ENCODE measurements at places on chromosomes 16 and 17.
A peak's percentile ranks its signal among the peaks of the same experiment; 100 is the strongest.

DNA sequence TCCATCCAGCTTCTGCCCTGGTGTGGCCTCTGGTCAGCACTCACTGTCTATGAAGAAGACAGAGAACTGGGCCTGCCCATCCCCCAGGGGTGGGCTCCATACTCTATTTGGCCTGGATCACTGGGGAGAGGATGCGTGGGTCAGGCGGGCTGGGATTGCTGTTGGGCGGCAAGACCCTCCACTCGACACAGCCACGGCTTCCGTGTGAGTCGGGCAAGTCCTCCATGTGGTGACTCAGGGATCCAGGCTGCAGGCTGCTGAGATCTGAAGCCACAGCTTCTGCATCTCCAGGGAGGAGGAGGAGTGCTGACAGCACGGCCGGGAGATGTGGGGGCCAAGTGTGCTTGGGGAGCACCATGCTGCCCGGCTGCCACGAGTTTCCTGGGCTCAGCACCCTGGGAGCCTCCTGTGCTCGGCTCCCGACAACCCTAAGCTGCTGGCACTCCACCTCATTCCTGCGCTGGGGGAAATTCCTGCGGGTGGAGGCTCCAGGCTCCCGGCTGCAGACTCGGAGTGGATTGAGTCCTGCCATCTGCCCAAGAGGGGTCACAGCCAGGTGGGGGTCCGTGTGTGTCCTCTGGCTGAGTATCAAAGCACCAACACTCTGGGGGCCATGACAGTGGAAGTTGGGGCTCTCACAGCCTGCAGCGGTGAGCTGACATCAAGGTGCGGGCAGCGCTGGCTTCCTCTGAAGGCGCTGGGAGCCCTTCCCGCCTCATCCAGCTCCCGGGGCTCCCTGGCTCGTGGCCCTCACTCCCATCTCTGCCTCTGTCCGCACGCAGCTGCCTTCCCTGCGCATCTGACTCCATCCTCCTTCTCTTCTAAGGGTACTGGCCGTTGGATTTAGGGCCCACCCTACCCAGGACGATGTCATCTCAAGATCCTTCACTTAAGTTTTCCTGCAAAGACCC lies 24.4 kb upstream of the CBFA2T3 start:
- DNase-seq: no peak

DNA sequence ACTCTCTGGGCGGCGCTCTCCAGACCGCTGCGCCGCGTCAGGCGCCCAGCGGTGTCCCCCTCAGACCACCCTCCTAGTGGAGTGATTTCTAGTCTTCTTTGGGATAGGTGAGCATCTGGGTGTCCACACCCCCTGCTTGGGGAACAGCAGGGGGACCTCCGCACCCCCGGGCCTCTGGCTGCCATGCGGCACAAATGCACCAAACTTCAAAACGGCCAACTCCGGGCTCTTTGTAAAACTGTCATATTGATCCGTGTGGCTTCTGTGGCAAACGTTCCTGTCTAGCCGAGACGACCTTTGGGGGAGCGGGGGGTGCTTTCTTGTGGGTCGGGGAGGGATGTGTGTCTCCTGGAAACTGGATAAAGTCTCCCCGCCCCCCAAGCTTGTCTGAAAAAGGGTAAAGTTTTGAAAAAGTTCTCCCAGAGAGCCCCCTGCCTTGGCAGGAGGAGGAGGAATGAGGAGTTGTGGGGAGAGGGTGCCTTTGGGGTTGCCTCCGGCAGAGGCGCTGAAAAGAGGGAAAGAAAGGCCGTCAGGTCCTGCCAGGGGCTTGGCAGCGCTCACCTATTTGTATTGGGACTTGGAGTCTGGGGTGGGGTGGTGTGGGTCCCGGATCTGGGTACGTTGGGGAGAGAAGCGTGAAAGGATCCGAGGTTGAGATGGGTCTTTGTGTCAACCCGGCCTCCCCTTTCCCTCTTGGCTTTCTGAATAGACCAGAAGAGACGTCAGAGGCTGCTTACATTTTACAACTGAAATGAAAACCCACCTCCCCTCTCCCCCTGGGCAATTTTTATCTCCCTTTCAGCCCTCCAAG lies 2.2 kb upstream of the CHD3 start:
- peak; percentile 32 for DNase-seq

GRCh38 chr17:8502126-8502525 lies 66.4 kb downstream of the NDEL1 start:
- DNase-seq: no peak

DNA sequence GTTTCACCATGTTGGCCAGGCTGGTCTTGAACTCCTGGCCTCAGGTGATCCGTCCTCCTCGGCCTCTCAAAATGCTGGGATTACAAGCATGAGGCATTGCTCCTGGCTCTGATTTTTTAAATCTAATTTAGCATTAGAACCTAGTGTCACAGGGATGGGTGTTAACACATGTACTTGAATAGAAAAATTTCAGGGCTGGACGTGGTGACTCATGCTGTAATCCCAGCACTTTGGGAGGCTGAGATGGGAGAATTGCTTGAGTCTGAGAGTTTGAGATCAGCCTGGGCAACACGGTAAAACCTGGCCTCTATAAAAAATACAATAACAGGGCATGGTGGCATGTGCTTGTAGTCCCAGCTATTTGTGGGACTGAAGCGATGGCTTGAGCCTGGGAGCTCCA lies 6.0 kb upstream of the RNF135 start:
- DNase-seq: no peak

DNA sequence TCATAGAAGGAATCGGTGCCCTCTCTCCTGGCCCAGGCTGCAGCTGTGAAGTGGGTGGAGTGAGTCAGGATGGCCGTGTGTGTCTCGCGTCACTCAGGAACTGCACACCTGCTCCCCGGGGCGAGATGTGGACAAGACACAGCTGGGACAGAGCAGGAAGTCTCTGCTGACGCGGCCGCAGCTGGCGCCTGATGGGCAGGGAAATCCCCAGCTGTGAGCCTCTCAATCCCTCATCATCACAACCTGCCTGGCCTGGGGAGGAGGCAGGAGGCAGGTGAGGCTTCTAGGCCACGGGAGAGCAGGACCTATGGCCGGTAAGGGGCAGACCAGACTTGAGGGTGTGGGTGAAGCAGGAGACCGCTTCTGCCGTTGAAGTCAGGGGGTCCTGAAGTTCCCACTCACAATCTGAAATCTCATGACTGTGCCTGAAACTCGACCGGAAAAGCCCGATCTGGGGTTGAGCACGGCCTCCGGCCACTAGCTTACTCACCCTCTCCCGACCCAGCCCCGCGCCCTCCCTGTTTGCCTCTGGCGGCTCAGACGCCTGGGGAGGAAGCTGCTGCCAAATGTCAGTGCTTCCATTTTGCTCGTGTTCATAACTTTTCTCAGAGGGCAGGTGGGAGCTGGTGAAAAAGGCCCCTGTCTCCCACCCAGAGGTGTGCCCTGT lies 1.1 kb upstream of the TRPV3 start:
- DNase-seq: peak; percentile 31

DNA sequence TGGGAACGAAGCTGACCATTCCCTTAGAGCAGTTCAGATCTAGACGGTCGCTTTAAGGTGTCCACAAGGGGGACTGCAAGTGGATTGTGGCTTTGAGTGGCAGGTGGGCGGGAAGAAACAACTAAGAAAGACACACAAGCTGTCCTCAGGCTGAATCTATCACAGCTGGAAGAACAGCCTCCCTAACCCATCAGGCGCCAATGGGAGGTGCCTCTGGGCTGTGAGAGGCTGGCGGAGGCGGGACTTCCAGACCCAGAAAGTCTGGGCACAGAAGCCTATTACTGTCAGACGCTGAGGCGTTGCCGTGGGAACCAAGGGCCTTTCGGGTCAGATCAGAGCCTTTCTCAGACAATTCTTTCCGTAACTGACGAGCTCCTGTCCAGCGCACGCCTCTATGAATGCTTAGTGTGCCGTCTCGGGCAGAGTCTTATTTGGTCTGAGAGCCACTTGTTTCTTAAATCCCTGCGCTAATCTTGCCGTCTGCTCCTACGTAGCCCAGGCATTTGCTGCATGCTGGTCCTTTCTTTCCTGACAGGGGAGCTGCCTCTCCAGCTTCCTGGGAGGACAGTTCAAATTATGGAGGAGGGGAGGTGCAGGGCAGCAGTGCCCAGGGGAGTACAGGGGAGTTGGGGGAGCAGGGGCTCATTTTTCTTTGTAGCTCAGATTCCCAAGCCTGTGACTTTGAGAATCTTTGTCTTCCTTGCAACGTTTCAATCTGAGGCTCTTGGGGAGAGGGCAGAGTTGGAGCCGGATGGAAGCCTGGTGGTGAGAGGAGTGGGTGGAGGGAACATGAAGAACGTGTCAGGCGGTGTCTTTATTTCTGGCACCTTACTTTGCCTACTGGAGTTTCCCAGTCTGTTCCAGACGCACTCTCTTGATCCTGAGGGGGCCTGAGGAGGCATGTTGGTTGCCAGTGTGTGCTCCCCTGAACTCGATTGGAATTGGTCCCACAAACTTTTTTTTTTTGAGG lies 618.7 kb downstream of the KCNJ18 start:
- DNase-seq: no peak

- no peak for DNase-seq
Observed at GRCh38 chr17:78677303-78678221, 100.4 kb upstream of the DNAH17 start.

DNA sequence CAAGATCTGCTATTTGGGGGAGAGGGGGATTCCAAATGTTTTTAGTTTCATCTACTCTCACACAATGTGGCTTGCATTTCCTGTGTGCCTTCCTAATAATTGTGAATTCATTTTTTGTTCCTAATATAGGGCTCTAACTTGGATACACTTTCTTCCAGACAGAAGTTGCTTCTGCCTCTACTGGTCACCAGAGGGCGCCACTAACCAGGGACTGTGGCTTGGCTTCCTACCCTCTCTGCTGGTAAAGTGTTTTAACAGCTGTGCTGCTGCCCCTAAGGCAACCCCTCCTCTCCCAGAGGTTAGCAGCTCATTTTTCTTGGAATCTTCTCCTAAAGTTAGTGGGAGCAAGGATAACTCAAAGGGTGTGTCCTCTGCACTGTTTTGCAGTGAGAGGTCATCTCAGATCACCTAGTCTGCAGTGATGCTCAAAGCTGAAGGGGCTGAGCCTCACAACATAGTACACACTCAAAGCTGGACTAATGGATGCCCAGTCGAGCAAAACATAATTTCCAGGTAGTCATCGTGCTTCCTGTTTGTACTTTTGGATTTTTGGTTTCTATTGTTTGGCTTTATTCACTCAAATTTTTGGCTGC lies 5.0 kb upstream of the PRSS54 start:
- DNase-seq: no peak

- DNase-seq: no peak
Observed at GRCh38 chr17:6045621-6046357, 24.4 kb upstream of the WSCD1 start.

- no peak for DNase-seq
Observed at GRCh38 chr16:24954137-24954536, 61.0 kb downstream of the ARHGAP17 start.

DNA sequence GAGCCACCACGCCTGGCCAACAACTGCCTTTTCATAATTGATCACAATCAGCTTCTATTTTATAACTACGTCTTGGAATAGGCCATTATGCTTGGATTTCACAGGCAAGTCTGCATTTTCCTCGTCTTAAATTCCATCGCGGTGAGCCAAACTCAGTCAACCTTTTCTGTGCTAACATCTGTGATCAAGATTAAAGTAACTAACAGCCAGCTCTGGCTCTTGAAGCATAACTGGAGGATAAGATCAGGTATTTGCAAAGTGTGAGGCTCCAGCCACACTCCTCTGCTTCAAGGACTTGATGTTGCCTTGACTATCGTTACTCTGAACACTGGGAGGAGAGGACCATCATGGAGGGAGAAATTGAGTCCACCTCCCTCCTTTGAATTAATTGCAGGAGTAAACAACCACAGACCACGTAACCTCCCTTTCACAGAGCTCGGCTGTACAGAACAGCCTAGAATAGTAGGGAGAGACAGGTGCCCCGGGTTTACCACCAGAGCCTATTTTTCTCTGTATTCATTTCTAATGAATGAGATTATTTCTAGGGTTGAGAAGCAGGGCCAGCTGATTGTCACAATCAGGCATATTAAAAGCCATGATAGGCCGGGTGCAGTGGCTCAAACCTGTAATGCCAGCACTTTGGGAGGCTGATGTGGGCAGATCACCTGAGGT lies 143.0 kb downstream of the XYLT1 start:
- no peak for DNase-seq

- DNase-seq: no peak
Observed at GRCh38 chr17:74145756-74146155, 57.7 kb upstream of the RPL38 start.

- DNase-seq: no peak
Observed at GRCh38 chr16:82360024-82360783, 190.2 kb upstream of the MPHOSPH6 start.

DNA sequence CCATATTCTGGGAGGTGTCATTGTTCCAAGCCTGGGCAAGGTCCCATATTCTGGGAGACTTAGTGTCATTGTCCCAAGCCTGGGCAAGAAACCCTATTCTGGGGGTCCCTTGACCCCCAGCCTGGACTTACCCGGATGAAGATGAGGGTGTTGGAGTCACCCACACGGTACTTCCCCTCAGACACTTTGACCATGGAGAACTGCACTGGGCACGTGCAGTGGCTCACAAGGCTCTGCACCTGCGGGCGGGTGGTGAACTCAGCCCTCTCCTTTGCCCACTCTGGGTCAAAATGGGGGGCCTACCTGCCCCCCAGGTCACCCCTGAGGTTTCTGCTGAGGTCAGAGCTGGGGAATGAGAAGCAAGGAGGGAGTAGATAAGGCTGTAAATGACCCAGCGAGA lies 4.1 kb downstream of the GAS2L2 start:
- DNase-seq: no peak

DNA sequence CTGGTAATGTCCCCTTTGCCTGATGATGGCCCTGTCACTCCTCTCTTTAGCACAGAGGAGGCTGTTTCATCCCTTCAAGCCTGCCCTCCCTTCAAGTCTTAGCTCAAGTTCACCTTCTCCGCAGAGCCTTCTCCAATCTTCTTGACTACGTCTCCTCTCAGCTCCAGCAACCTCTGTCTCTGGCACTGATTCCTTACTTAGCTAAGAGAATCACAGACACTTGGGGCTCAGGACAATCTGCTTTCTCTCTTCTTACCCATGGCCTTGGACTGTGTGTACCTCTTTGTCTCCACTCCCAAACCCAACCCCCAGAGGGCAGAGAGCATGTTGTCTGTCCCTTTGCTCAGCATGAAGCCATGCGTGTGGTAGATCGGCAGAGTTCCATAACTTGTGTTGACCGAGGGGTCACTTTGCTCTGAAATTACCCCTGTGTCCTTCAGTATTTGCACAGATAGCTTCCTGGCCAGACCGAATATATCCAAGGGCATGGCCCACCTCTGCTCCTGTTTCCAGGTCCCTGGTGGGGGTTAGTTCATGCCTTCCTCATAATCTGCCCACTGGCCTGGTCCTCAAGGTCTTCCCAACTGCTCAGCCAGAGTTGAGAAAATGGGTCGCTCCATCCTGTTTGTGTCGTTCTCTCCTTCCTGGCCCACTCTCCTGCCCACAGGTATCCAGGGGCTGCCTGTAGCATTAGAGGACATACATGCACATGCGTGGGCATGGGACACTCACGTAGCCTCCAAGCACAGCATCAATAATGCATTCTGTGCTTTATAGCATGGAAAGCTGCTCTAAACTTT lies 41.6 kb downstream of the MAPT start:
- no peak for DNase-seq

Data from activated T-helper 1 cell treated with anti-CD3 and anti-CD28 coated beads, Interleukin-2, amount 50 U/mL, for 16 hours (primary cell).